ENCODE measurements at places on chromosomes 5 and 9.

DNA sequence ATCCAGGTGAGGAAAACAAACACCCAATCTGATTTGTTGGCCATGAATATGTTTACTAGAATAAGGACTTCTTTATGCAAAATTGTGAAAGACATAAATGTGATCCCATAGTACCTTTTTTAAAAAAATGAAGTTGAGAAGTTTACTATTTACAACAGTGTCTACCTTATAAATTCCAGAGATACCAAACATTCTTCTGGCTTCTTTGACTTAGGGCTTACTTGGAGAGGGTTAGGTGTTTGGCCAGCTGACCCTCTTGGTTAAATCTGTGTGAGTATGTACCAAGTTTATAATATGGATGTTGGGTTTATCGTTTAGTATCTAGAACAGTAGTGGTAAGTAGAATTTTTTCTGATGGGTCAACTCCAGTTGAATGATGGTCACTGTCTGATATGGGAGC lies 212.3 kb downstream of the DOCK8 start:
- no peak for DNase-seq

- DNase-seq: no peak
These were observed 202.3 kb upstream of the OR13F1 start for GRCh38 chr9:104301755-104302154.

- DNase-seq: no peak
These were observed 49.9 kb downstream of the LRRTM2 start for GRCh38 chr5:138824924-138825863.

DNA sequence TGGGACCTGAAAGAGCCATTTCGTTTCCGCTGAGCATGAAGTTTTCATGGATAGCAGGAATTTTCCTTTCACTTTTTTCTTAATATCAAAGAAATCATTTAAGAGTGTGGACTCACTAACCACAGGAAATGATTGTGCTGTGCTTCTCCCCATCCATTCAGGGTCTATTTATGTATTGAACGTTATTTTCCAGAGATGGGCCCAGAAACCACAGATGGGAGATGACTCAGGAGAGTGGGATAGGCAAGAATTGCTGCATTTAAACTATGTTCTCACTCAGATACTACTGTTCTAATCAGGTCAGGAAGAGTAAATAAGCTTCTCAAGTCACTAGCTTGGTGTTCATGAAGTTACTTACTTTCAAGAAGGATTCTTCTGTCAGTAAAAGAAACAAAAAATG lies 763.8 kb downstream of the DTWD2 start:
- DNase-seq: no peak

GRCh38 chr5:40494631-40495236 lies 185.0 kb upstream of the PTGER4 start:
- DNase-seq: no peak

DNA sequence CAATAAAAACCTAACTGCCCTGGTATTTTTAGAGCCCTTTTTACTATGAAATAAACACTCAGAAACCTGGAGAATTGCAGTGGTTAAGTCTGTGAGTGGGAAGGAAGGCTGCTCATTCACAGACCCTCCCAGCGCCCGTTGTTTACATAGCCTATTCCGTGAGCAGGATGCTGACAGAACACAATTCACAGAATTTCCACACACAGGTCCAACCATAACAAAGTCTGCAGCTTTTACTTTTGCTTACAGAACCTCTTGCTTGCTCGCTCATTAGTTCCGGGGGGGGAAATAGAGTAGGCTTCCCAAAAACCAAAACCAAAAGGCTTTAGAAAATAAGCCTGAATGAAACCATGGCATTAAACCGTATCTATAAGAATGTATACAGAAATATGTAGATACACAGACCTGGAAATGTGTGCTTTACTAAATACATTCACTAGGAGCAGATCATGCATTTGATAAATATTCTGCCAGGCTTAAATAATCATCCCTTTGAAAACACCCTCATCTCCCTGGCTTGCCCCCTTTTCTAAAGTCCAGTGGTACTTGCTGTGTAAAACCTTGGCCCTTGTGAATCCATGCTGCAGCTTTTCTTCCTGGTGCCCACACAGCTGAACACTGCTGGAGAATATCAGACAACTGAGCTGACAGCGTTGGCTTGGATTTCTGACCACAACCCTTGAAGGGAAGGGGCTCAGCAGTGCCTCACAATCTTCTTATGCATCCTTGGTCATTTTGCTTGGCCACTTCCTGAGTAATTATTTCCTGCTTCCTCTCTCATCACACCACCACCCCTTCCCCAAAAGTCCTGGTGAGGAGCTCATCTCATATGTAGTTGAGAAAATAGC lies 128.0 kb downstream of the FANCC start:
- DNase-seq: no peak

- DNase-seq: peak; percentile 82
These were observed 4.0 kb downstream of the SNX30 start for GRCh38 chr9:112754578-112754977.

GRCh38 chr9:105835721-105836120 lies 141.4 kb downstream of the TMEM38B start:
- no peak for DNase-seq

GRCh38 chr5:91032125-91032524 lies 351.0 kb downstream of the ARRDC3 start:
- no peak for DNase-seq
